ENCODE measurements at places on chromosomes 7 and 10.

DNA sequence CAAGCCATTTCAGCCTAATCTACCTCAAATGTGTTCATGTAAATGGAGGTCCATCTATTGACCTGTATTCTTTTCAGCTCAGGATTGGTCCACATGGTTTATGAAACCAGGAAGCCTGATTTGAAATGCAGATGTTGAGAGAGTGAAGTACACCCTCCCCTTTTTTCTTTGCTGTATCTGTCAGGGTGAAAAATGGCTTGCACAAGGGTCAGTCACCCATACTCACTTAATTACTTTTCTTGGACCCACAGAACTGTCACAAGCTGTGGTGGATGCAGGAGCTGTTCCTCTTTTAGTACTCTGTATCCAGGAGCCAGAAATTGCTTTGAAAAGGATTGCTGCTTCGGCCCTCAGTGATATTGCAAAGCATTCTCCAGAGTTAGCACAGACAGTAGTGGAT lies 41.2 kb downstream of the SPAG6 start:
- DNase-seq, result no peak

DNA sequence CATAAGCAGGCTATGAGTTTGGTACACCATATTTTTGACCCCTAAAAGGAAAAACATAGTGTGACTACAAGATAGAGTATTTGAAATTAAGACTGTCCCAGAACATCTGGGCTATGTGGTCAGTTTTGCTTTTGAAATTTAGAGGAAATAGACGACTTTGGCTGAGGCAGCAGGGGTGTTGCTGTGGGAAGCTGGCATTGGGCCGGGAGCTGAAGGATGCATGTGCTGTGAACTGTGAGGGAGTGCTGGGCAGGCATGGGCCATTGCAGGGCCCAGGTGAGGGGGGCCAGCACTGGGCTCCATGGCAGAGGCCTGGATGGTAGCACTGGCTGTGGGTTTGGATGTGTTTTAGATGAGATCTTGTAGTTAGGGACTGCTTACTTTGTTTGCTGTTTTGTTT lies 168.3 kb downstream of the BMPER start:
- DNase-seq, result peak; percentile 35

DNA sequence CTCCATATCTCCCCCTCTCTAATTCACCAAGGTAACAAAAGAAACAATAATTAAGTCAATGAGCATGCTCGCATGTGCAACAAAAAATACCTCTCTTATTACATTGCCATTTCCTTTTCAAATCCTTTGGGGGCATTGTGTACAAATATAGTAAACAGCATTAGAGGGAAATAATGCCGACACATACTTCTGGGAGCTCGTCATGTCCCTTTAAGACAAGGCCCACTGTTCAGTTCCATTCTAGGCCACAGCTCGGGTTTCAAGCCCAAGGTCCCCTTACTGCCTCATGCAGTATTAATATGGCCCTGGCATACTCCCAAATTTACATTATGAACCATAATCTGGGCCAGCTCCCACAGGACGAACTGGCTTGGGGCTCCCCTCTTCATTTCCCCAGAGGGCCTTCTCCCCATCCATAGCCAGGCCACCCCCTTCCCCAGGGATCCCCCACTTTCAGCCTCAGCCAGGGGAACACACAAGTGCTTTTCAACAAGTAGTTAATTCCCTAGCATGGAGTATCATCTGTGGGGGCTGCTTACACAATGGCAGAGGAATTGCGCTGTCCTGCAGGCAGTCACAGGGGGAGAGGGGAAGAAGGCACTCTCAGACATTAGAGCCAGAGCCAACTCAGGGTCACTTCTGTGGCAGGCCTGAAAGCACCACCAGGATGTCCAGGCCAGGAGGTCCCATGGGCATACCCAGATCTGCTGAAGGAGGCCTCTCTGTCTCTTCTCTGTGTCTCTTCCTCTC lies 110.6 kb downstream of the KCNMA1 start:
- DNase-seq, result no peak

DNA sequence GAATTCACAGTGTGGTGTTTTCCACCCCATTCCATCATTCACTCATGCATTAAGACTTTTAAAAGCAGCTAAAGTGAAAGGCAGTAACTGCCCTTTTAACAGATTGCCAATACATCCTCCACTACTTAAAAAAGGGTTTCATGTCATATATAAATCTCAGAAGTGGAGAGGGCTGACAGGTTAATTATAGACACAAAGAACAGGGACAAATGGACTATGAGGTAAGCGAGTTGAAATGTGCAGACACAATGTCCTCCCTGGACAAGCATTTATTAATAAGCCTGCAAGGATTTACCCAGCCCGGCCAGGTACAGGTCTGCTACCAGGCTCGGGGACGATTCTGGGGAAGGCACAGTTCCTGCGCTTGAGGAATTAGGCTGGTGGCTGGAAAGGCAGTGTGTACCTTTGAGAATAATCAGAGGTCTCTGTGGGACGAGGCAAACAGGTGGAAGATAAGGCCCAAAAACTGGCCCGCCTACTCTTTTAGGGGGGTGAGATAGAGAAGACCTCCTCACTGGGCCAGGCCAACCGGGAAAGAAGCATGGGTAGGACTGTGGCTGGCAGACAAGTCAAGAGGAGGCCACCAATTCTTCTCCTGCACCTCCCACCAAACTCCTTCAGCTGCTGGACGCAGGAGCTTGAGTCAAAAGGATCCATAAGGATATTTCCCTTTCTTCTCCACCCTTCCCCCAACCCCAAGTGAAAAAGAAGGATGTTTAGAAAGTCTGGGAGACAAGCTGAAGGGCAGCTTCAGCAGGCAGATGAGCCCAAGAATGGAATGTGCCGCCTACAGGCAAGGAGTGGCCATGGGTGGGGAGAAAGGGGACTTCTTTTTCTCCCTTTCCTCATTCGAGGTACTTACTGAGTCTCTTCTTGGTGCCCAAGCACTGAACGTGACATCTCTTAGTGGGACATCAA lies 1.5 kb downstream of the PDLIM1 start:
- no peak for DNase-seq

DNA sequence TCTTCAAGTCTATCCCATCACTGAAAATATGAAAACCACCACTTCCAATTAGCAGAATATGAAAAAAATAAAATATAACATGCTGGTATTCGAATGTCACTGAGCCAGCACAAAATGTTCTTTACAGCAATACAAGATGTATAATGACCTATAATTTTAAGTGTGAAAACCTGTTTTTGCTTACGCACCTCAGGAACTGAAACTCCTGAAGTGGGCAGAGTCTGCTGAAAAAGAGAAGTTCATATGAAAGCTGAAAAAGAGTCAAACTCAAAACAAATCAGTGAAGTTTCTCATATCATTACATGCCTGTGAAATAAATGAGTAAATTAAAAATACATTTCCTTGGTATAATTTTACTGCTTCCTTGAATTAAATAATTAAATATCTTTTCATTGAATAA lies 272.5 kb downstream of the DGKB start:
- DNase-seq, result no peak

- no peak for DNase-seq
Measured at GRCh38 chr7:109641445-109641844, 1071.8 kb downstream of the DNAJB9 start.

DNA sequence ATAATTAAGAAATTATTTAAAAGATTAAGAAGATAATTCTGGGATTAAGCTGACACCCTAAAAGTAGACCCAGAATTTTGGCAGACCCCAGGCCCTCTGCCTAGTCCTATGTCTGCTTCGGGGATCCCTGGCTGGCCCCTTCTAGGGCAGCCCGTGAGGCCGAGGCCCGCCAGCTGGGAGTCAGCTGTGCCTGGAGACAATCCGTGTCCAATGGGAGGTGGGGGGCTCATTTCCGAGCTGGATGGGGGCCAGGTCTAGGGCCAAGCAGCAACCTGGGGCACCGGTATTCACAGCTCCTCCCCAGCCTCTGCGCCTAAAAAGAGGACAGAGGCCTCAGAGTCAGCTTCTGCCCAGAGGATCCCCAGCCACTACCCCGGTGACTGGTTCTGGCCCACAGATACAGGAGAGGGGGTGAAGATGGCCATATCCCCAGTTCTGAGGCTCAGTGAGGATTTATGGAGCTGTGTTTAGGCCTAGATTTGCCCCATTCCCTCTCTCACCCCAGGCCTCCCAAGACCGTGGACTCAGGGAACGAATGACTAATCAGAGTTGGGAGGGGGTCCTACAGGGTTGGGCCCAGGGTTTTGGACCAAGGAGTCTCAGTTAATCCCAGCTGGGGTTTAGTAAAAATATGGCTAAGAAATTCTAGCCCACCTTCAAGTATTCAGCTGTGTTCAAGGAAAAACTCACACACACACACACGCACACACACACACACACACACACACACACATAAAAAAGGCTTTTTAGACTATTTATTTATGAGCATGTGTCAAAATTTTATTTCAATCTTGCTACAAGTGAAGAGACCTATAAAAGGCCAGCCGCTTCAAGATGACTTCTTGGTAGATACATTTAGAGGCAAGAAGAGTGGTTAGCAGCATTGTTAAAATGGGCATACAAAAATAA lies 37.4 kb upstream of the LBX1 start:
- no peak for DNase-seq

GRCh38 chr7:138223402-138223879 lies 147.2 kb downstream of the AKR1D1 start:
- no peak for DNase-seq

DNA sequence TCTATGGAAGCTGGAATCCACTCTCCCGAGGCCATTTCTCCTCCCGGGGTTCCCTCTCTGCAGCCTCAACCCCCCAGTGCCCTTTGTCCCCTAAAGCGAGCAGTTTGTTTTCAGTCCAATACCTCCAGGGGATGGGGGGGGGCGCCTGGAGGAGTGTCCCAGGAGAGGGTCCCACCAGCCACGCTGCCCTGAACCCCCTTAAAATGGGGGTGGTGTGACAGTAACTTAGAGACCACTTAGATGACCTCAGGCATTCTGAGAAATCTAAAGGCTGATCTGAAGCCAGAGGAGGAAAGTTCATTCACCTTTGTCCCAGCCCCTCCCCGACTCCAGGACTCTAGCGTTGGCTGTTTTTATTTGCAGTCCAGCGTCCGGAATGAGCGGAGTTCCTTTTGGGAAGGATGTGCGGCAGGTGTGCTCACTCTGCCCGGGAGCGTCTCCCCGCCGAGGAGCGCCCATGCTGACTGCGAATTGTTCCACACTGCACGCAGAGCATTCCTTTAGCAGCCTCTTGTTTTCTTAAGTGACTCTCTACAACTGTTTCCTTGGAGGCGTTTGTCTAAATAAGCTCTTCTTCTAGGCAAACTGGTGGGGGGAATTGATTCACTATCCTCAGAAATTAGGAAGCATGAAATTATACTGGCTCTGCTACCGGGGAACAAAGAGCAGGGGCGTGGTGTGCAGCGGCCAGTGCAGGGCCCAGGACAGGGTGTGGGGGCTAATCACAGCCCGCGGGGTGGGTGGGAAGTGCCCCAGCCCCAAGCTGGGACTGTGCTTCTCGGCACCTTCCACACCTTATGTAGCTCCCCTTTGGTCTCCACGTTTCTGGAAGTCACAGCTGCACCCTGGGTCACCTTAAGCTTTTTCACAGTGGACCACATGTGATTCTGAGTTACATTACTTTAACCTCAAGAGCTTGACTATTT lies 46.3 kb downstream of the SYPL1 start:
- DNase-seq, result no peak

DNA sequence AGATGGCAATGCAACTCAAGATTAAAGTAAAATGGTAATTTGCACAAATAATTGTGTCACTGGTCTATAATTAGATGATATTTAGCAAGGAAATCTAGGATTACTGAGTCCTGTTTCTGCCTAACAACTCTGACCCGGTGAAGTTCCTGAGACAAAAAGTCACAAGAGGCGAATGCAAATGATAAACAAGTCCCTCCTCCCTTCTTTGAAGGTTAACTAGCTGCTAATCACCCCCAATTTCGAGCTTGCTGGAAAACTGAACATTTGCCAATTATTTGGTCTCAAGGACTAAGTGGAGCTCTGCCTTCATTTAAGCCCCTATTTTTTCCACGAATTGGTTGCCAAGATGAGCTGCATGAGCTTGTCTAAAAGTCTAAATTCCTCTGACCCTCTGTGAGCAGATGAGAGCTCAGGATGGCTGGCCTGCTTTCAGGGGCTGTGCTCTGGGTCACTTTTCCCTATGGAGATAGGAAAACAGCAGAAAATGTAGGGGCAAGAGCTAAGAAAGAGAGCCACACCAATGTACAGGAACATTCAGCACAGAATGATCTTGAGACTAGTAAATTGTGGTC lies 127.3 kb downstream of the MBL2 start:
- no peak for DNase-seq

DNA sequence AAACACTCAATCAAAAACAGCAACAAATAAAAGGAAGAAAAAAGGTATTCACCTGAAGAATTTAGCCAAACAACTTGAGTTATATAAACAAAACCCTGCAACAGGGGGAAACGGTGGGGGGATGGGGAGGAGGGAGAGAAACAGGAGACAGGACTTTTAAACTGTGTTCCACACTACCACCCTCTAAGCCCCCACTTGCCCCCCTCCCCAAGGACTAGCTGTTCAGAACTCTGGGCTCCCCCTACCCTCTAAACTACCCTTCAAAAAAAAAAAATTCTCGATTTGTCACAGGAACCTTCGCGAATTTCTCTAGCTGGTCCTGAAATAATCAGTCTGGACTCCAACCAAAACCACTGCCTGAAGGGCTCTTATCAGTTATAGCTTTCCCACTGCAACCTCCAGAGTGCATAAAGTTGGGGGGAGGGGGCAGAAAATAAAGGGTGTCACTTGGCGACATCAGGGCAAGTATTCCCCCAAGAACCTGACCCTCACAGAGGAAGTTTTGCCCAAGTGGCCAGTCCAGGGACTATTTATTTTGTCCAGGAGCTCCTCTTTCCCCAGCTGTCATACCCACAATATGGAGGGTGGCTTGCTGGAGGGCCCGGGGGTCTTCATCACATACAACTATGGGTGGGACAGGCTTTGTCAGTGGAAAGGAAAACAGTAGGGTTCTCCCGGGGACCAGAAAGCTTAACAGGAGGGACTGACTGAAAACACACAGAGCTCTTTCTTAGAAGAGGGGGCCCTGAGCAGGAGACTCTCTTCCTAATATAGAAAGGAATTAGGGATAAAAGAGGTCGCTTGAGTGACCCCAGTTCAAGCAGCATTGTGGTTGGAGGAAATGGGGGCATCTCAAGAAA lies 1.3 kb downstream of the UBE2H start:
- no peak for DNase-seq

DNA sequence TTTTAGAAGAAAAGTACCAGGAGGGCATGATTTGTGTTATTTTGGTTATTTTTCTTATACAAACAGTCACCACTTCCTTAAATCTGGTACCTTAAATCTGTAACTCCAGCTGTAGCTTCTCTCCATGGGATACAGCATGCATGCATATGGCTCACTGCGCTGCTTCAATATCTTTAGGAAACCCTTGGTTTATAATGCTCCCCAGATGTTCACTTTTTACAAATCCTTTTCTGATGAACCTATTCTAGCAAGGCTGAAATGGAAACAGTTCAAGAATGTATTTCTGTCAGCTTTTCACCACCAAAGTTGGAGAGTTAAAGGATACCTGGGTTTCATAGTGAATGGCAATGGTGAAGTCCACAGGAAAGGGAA lies 50.9 kb downstream of the LAMB4 start:
- no peak for DNase-seq

Data from left cardiac atrium (tissue), 4 donors.